Activated CD8-positive, alpha-beta T cell treated with anti-CD3 and anti-CD28 coated beads for 36 hours (primary cell): ENCODE measurements at places on chromosomes 1 and 21. TPM values are rescaled to one million over a fixed set of nuclear protein-coding genes. Genes with fewer than 3 reads are reported as not detected.

The IGFN1 gene
- not detected for total RNA-seq

DNA sequence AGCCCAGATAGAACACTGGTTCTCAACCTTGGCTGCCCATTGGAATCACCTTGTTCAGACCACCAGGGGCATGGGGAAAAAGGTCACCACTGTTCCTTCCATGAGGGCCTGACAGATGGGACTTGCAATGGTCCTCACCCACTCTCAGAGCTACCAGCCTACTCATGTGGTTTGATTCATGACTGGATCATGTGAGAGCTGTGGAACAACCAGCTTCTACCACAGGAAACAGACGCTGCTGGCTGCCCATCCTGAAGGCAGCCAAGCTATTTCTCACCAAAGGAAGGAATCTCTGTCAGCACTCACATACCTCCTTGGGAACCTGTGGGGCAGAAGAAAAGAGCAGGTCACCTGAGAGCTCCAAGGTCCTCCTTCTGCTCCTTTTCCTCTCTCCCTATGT, 53.6 kb downstream of the CAPN8 start:
- no peaks in the 10 kb centered on the region for H3K36me3 ChIP-seq
- DNase-seq = no peak
- H3K4me3 ChIP-seq = no peak overlapping the region
- no peaks in the 10 kb centered on the region for H3K27me3 ChIP-seq

The LDLRAD1 gene
- total RNA-seq = not detected

- no peaks in the 10 kb centered on the region for H3K36me3 ChIP-seq
- no peak overlapping the region for H3K27ac ChIP-seq
- no peak overlapping the region for H3K4me3 ChIP-seq
- H3K4me1 ChIP-seq = no peaks in the 10 kb centered on the region
- H3K27me3 ChIP-seq = no peaks in the 10 kb centered on the region
- DNase-seq = no peak
These were observed 22.1 kb upstream of the PAX7 start for GRCh38 chr1:18608534-18608933.

The TP73 gene
- 0.68 TPM for total RNA-seq

The LCE2B gene
- total RNA-seq = not detected

The EVA1B gene
- total RNA-seq = 5.8 TPM
